ENCODE measurements at places on chromosomes 7 and 10.

GRCh38 chr7:97346349-97346748, 228.9 kb downstream of the SDHAF3 start:
- DNase-seq: no peak

DNA sequence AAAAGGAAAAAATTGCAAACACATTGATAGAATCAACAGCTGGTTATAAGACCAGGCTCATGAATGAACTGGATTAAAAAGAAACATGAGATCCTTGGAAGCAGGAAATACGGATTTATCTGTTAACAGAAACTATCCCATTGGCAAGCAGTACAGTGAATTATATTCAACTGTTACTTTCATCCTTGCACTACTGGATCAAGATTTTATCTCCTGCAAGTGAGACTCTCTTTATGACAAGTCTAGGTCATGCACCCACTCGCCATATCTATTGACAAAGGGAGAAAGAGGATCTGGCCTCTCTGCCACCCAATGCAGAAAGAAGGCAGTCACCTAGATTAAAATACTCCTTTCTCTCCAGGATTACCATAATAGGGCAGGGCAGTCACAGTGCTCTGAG, 41.4 kb downstream of the CSTF2T start:
- no peak for DNase-seq

GRCh38 chr10:110843031-110843430, 28.7 kb upstream of the PDCD4 start:
- no peak for DNase-seq

- DNase-seq: no peak
Observed at GRCh38 chr10:33986515-33986914, 652.0 kb upstream of the NRP1 start.

DNA sequence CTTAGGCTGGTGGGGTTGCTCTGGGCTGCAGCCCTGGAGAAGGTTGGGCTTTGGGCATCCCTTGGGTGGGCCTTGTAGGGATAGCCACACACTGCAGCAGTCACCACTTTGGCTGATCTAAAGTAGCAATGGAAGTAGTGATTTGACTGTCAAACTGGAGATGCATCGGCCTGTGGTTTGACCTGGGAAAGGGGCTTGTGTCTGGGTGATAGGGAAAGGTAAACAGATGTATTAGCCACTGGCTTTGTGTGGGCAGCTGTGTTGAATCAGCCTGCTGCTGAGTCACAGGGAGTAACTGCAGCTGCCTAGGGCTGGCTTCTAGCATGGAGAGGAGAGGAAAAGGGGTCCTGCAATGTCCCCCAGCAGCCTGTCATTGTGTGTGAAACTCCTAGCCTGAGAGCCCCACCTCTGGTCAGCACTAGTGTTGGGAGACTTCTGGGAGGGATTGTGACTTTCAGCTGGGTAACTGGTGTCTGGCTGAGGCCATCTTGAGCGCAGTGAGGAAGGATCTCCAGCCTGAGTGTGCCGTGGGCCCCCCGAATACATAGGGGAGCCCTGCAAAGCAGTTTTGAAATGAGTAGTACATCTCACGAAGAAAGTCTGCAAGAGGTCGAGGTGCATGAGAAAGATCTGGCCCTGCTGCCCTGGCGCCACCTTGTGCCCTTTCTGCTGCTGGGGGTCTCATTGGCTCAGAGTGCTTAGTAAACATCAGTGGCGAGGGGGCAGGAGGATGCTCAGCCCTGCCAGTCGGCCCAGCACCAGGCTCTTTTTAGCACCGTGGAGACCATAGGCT, 117.3 kb downstream of the FANK1 start:
- DNase-seq: no peak

DNA sequence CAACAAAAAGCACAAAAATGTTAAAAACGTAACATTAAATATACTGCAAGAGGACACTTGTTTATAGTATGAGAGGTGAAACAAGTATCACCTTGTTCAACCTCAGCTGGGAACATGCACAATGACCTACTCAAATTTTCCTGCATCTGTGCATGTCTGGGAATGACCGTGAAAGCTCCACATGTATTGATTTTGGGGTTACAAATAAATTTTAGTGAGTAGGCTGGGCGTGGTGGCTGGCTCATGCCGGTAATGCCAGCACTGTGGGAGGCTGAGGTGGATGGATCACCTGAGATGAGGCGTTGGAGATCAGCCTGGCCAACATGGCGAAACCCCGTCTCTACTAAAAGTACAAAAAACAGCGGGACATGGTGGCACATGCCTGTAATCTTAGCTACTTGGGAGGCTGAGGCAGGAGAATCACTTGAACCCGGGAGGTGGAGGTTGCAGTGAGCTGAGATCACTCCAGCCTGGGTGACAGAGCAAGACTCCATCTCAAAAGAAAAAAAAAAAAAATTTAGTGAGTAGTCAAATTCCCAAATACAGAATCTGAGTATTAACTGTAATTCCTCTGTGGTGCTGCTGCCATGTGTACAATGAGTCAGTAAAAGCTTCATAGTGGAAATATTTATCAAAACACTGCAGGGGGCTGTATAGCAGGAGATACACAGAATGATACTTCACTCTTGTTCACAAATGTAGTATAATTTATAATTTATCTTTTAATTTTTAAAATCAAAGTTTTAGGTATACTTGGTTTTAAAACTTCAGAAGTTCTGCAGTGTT, 41.1 kb downstream of the SUGCT start:
- DNase-seq: no peak

- DNase-seq: no peak
Observed at GRCh38 chr10:4020631-4021030, 235.6 kb upstream of the KLF6 start.

DNA sequence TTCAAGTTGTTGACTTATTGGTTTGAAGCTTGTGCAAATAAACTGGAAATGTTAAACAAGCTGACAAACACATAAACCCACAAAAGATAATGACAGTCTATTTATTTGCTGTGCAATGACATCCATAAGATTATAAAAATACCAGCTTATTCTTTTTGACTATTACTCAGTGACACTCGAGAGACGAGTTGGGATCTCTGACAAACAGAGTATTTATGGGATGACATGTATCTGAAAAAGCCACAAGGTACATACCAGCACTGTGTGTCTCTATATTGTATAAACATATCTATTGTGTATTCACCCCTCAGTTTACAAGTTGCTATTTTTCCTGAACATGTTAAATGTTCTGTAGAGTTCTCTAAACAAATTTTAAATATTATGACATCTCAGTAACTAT, 88.9 kb downstream of the CHRM2 start:
- DNase-seq: no peak

DNA sequence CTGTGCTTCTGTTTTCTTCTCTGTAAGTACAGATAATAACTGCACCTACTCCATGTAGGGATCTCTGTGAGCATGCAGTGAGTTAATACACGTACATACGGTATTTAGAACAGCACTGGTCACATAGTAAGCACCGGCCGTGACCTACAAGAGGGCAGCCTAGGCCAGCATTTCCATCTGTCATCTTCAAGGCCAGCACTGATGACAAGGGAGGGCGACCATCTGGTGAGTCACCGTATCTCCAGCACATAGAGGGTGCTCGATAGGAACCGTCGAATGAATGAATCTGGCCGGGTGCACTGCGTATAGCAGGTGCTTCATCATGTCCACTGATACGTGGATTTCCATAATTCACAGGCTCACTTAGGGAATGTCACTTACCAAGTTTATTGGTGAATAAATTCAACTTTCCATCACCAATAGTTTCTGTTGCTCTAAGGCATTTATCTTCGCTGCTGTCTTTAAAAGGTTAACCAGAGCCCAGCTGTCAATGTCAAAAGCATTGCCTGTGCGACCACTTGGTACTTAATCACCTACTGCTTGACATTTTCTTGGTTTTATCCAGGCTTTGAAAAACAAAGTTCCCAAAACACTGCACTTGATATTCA, 8.3 kb downstream of the NOD1 start:
- DNase-seq: no peak

DNA sequence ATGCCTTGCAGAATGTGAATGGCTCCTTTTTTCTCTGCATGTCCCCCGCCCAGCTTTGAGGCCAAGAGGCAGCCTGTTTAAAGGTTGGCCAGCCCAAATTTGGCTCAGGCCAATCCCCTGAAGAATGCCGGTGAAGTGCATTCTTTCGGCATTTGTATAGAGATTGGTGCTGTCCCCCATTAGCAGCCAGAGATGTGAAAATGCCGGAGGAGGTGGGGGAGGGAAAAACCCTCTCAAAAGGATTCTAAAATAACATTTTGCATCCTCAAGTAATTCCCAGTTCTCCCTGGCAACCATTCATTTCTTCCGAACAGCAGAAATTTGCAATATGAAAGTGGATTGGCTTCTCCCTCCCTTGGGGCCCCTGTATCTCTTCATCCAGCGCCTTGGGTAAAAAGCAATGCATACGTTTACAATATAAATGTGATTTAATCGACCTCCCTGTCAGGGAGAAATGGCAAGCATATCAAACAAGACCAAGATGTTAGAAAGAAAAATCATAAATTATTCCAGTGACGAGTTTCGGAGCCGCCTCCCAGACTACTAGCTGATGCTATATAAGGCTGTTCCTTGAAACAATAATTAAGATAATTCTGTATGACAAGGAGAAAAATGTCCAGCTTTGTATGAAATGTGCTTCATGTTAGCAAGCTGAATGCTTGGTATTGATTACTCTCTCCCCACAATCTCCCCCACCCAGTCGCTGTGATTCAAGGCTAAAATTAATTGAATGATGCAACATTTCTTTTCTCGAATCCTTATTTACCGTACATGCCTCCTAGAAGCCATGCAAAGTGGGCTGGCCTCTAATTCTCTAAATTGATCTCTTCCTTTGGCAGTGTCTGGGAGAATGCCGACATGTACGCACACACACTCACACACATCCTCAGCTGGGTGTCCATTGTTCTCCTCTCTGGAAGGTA, 323.7 kb downstream of the RPS24 start:
- DNase-seq: no peak

- no peak for DNase-seq
Observed at GRCh38 chr7:101630591-101630990, 1.5 kb upstream of the MYL10 start.

DNA sequence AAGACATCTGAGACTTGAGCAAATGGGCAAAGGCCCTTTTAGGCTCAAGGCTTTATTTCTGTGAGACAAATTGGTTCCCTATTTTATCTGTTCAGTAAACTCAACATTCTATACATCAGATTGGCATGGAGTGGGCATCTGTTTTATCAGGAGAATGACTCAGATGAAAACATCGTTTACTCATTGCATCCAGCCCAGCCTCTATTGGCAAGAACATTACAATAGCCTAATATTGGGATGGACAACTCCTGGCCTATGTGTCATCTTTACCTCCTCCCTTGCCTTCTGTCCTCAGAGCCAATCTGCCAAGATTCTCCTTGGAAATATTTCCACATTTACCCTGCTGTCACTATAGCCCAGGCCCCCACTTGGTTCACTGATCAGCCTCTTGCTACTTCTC, 5.5 kb upstream of the BLNK start:
- no peak for DNase-seq
